Neural cell (in vitro differentiated cells): ENCODE measurements at places on chromosomes 2 and 18. TPM values are rescaled to one million over a fixed set of nuclear protein-coding genes. Genes with fewer than 3 reads are reported as not detected.

The GALNT14 gene
- polyA plus RNA-seq = 9.0 and 15.9 TPM in 2 replicates

The TWIST2 gene
- not detected in 2 replicates for polyA plus RNA-seq

The PPP3R1 gene
- polyA plus RNA-seq = 39.5 and 45.3 TPM in 2 replicates

The CNOT9 gene
- 72.1 and 94.7 TPM in 2 replicates for polyA plus RNA-seq

The KCNJ13 gene
- polyA plus RNA-seq = not detected in 2 replicates

The UGT1A3 gene
- polyA plus RNA-seq = not detected in 2 replicates

The DSG4 gene
- polyA plus RNA-seq = not detected in 2 replicates

The UBE2F gene
- polyA plus RNA-seq = 65.7 and 94.1 TPM in 2 replicates

The MYOM1 gene
- polyA plus RNA-seq = 0.40 and 1.7 TPM in 2 replicates

The C2orf72 gene
- polyA plus RNA-seq = 37.7 and 73.3 TPM in 2 replicates

The PLEK gene
- polyA plus RNA-seq = 0.07 and 0.10 TPM in 2 replicates

The FBXO15 gene
- polyA plus RNA-seq = 6.1 and 9.2 TPM in 2 replicates

The SPC25 gene
- 1.8 and 2.7 TPM in 2 replicates for polyA plus RNA-seq

The FZD7 gene
- 0.76 and 1.8 TPM in 2 replicates for polyA plus RNA-seq

The SLC9A4 gene
- 0.06 and 0.15 TPM in 2 replicates for polyA plus RNA-seq

The FASTKD1 gene
- 50.3 and 69.6 TPM in 2 replicates for polyA plus RNA-seq

The TNS1 gene
- 1.5 and 2.1 TPM in 2 replicates for polyA plus RNA-seq

The KIF5C gene
- 515 and 527 TPM in 2 replicates for polyA plus RNA-seq

The ZNF521 gene
- polyA plus RNA-seq = 101 and 104 TPM in 2 replicates

The GPAT2 gene
- not detected in 2 replicates for polyA plus RNA-seq

The ZNF804A gene
- 2.7 and 2.9 TPM in 2 replicates for polyA plus RNA-seq
